Adipose tissue (tissue), 3 donors: ENCODE measurements at places on chromosomes 1 and 21. TPM values are rescaled to one million over a fixed set of nuclear protein-coding genes. Genes with fewer than 3 reads are reported as not detected.

KCNJ9 gene
- polyA plus RNA-seq: 0.03 TPM

CD1D gene
- 0.93 TPM for polyA plus RNA-seq

C1orf53 gene
- polyA plus RNA-seq: 3.0 TPM

NPL gene
- 35.0 TPM for polyA plus RNA-seq

ADORA3 gene
- 5.5 TPM for polyA plus RNA-seq

SLC35F3 gene
- polyA plus RNA-seq: 0.03 TPM

BNIPL gene
- polyA plus RNA-seq: 0.34 TPM
